Stimulated activated CD8-positive, alpha-beta memory T cell treated with anti-CD3 and anti-CD28 coated beads, Interleukin-4, amount 100 ng/mL, for 24 hours (primary cell): ENCODE measurements at places on chromosomes 1 and 21.

DNA sequence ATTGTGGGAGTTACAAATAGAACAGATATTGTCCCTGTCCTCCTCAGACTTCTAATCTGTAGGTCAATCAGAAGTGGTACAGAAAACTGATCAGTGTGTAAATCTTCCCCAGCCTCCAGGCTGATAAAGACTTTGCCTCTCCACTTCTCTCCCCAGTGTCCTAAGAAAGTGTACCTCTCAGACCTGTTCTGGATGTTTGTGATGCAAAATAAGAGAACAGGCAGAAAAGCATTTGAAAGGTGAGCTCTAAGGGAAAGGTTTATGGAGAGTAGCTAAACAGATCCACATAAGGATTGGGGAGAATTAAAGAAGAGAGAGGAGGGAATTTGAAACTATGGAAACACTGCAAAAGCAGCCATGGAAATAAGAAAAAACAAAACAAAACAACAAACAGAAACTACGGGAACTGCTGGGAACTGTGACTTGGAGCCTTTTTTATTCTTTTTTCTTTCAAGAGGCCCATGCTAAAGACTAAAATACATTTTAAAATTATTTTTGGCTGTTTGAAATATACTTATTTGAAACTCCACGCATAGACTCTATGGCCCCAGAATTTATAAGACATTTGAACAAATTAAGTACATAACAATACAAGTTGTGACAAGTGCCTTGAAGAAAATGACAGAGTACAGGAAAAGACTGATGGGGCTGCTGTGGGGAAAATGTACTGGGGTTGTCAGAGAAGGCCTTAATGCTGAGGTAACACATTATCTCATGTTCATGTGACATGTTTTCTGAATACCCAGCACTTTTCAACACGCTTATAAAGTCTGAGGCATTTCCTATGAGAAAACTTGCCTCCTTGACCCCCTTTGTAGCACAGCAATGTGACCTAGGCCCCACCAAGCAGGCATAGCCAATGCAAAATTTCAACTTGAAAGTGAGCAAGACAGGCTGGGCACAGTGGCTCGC, 51.2 kb downstream of the TRAF5 start:
- DNase-seq: no peak

DNA sequence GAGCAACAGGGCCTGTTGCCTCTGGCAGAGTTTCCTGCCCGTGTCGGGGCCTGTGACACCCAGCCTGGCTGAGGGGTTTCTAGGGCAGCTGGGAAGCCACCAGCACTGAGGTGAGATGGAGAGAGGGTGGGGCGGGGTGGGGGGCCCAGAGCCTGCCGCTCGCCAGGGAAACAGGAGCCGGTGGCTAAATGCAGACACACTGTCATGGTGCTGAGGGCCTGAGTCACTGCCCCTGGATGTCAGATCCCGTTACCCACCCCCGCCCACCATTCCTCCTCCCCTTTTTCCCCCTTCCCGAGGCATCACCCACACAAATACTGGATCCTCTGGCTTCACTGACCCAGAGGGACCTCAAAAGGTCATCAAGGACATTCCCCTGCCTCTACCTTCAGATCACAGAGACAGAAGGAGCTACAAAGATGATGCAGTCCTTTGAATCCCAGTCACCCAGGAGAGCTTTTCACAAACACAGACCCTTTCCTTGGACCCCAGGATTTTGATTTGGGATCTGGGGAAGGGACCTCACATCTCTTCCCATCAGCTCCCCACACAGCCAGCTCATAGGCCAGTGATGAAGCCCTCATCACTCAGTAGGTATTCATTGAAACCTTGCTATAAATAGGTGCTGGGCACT, 1.9 kb upstream of the HSPB7 start:
- no peak for DNase-seq

GRCh38 chr21:15494481-15494880, 235.3 kb upstream of the USP25 start:
- DNase-seq: no peak

- DNase-seq: no peak
These were observed 5.4 kb downstream of the PRAMEF12 start for GRCh38 chr1:12778907-12779306.

- no peak for DNase-seq
These were observed 3.5 kb upstream of the PIGV start for GRCh38 chr1:26784023-26784871.

DNA sequence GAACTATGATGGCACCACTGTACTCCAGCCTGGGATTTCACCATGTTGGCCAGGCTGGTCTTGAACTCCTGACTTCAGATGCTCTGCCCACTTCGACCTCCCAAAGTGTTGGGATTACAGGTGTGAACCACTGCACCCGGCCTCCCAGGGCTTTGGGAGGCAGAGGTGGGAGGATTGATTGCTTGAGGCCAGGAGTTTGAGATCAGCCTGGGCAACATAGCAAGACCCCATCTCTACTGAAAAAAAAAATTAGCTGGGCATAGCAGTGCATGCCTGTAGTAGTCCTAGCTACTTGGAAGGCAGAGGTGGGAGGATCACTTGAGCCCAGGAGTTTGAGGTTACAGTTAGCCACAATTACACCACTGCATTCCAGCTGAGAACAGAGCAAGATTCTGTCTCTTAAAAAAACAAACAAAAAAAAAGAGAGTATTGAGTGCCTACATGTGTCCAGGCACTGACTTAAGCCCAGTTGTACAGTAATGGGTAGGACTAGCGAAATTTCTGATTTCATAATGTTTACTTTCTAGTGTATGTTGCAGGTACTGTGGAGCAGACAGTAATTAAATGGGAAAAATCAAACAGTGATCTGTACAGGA, 4.2 kb downstream of the MANEAL start:
- DNase-seq: no peak

DNA sequence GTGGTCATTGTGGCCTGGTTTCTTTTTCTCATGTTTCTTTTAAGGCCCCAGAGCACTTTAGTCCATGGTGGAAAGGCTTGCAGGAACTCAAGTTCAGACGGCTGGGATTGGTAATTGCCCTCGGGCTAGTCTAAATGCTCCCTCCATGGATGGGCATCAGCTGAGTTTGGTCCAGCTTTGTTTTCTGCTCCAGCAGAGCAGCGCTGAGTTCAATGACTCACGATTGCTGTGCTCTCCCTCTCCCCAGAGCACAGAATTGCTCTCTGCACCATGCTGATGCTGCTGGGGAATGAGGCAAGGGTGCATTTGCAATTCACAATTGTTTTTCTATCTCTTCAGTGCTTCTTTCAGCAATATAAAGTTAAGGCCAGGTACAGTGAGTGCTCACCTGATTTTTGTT, 1.8 kb upstream of the OR2T6 start:
- no peak for DNase-seq

DNA sequence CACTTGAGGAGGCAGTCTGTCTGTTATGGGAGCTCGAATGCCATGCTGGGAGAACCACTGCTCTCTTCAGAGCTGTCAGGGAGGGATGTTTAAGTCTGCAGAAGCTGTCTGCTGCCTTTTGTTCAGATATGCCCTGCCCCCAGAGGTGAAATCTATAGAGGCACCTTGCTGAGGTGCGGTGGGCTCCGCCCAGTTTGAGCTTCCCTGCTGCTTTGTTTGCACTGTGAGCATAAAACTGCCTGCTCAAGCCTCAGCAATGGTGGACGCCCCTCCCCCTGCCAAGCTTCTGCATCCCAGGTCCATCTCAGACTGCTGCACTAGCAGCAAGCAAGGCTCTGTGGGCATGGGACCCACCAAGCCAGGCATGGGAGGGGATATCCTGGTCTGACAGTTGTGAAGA, 247.5 kb downstream of the LMX1A start:
- DNase-seq: no peak

GRCh38 chr1:32194984-32195383, 5.4 kb upstream of the CCDC28B start:
- DNase-seq: no peak

- DNase-seq: no peak
These were observed 31.9 kb downstream of the ZMYM1 start for GRCh38 chr1:35111106-35111505.

DNA sequence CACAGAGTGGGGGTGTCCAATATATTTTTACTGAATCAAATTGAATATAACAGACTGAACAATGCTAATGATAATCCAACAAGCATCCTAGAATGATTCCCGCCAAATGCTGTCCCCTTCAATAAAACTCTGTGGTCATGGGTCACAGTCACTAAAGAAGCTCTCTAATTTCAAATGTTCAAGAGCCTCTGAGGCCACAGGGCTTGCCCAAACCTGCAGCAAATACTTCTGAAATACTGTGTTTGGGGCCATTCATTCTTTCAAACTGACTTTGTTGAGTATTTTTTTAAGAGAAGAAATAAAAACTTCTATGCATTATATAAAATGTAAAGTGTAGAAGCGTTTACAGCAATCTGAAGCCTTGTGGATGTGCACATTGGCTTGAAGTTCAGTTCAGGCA, 7.6 kb upstream of the BEND5 start:
- no peak for DNase-seq

GRCh38 chr1:86419277-86419903, 4.6 kb upstream of the CLCA2 start:
- no peak for DNase-seq

DNA sequence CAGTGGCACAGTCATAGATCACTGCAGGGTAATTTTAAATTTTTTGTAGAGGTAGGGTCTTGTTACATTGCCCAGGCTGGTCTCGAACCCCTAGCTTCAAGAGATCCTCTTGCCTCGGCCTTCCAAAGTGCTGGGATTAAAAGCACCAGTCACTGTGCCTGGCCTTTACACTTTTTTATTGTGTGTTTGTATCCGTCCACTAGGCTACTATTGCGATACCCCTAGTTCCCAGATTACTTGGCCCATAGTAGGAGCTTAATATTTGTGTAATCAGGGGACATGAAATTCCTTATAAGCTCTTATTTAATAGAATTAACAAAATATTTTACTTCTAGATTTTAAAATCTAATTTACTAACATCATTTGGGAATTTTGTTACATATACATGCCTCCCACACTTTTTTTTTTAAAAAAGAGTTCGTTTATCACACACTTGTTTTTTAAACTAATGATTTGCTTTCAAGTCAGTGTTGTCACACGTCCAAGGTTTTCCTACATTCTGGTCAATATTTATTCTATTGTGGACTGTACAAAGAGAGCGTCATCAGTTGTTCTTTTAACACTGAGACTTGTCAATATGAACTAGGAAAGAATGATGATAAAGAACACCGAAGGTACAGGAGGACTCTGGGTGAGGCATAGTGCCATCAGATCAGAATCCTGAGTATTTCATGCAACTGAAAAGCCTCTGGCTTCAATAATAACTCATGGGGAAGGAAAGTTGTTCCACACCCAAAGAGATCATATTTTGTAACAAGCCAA, 63.7 kb downstream of the LEPR start:
- DNase-seq: no peak

- DNase-seq: no peak
These were observed 378.9 kb downstream of the PLPP3 start for GRCh38 chr1:56200442-56200841.

GRCh38 chr1:69765951-69766350, 198.2 kb downstream of the LRRC7 start:
- DNase-seq: no peak
